NCI-H187 treated with DMSO at 0.1 percent for 48 hours (cell line): ENCODE measurements at places on chromosomes 4 and X.

DNA sequence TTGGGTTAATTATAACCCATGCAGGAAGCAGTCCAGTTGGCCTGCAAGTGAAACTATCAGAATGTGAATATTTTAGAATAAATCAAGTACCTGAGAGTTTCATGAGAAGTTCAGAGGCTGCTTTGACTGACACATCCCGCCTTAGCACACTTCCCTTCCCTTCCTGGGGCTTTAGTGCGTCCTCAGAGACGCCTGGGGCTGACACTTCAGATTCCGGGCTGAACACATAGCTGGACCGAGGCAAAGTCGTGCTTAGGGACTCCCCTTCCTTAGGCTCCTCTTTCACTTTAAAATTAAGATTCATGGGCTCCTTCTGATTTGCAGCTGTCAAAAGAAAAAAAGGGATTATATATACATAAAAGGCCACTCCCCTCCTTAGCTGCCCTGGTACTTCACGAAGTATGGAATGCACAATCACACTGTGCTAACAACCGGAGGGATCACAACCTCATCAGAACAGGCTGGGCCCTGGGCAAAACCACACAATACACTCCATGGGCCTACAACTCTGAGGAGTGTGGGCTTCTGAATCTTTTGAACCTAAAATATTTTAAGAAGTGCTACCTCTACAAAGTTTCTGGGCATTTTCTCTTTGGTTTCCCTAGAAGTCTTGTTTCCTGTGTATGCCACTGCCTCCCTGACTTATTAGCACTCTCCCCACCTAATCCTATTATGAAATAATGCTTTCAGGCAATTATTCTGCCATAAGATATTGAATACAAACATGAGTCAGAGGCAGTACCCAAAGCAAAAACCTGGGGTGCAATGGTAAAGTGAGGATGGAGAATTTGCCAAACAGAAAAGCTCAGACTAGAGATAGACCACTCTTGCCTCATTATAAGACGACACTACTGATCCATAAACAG, 68.2 kb downstream of the ZNF827 start:
- DNase-seq = no peak

- no peak for DNase-seq
These were observed 1.5 kb upstream of the PTCHD1 start for GRCh38 chrX:23332888-23333821.

DNA sequence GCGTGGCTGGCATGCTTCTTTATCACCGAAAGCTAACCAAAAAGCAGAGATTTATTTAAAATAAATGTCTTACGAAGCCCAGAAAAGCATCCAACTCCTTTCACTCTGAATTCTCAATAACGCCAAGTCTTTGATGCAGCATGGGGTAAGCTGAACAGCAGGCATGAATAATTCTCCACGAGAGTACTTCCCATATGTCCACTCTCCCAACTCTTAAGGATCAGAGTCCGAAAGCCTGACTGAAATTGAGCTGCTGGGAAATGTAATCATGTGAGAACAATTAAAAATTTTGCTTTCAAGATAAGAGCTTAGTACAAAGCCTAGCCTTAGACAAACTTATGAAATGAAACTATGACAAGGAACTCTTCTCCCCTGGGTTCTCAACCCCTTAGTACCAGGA, 7.5 kb upstream of the SLC39A8 start:
- no peak for DNase-seq

DNA sequence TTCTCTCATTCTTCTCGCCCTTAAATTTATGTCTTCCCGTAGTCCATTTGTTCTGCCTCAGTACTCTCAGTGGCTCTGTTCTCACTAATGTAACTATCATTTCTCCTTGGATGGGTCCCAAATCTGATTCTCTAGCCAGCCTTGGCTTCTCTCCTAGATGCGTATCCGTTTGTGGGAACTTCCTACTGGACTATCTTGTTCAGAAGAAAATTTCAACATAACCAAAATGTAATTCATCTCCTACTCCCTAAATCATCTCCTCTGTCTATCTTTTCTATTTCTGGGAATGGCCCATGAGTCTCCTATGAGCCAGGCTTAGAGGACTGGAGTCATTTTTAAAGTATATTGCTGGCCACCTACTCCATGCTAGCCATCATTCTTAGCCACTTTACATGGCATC, 4.4 kb upstream of the C4orf36 start:
- no peak for DNase-seq

- no peak for DNase-seq
These were observed 260.7 kb downstream of the SNCA start for GRCh38 chr4:89576246-89576645.
